ENCODE measurements at places on chromosomes 13 and 19.

GRCh38 chr13:25280396-25280795 lies 6.9 kb downstream of the MTMR6 start:
- H3K27me3 ChIP-seq, result no peaks in the 10 kb centered on the region
- H3K4me3 ChIP-seq, result no peak overlapping the region
- peaks cover 9% of the 10 kb centered on the region for H3K4me1 ChIP-seq
- no peaks in the 10 kb centered on the region for H3K36me3 ChIP-seq
- no peak overlapping the region for H3K27ac ChIP-seq
- no peak for DNase-seq

DNA sequence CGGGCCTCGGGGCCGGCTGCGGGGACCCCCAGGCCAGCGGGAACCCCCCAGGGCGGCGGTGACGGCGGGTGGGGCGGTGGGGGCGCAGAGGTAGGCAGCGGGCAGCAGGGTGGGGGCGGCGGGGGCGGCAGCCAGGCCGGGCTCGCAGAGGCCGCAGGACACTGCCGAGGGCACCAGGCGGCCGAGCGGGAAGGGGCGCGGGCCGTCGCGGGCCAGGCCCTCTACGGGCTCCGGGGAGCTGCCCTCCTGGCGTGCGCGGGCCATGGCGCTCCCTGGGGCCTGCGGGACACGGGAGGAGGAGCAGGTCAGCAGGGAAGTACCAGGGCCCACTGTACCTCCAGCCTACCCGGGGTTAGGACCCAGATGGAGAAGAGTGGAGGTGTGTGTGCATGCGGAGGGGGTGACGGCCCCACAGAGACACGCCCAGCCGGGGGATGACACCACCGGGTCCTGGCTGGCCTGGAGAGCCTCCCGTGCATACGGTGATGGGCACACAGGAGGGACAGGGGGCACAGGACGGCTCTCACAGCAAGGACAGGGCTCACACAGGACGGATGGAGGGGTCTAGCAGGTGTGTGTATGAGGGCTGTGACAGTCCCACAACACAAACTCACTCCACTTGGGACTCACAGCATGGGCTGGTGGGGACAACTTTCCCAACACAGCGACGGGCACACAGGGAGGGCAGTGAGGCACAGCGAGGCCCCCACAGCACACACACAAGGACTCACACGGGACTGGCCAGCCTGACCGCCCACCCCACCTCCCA lies 2.6 kb downstream of the BBC3 start:
- peaks cover 61% of the 10 kb centered on the region for H3K4me1 ChIP-seq
- H3K27me3 ChIP-seq, result no peaks in the 10 kb centered on the region
- no peaks in the 10 kb centered on the region for H3K36me3 ChIP-seq
- no peak overlapping the region for H3K4me3 ChIP-seq
- peak overlapping the region; percentile 97 for H3K27ac ChIP-seq
- DNase-seq, result peak; percentile 58

- no peaks in the 10 kb centered on the region for H3K4me1 ChIP-seq
- H3K27me3 ChIP-seq, result no peaks in the 10 kb centered on the region
- H3K4me3 ChIP-seq, result no peak overlapping the region
These were observed 19.0 kb upstream of the N4BP2L1 start for GRCh38 chr13:32446773-32447465.

GRCh38 chr19:39533003-39533512 lies 406 bp upstream of the EID2B start:
- no peaks in the 10 kb centered on the region for H3K36me3 ChIP-seq
- H3K4me3 ChIP-seq, result no peak overlapping the region
- no peaks in the 10 kb centered on the region for H3K27me3 ChIP-seq
- peaks cover 12% of the 10 kb centered on the region for H3K4me1 ChIP-seq
- H3K27ac ChIP-seq, result no peak overlapping the region
- DNase-seq, result no peak

DNA sequence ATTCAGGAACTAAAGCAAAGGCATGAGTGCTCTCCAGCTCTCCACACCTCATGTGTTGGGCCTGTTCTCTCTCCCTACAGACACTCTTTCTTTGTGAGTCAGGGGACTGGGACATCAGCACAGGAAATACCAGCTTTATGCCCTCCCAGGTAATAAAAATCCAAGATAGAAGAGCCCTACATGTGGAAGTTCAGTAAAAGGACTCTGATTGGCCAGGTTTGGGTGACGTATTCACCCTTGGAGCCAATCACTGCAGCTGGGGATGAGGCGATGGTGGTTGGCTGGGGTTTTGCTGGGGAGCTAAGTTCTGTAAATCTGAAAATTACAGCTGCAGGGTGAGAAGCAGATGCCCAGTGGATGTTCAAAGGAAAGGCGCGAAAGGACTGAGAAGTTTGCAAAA lies 32.5 kb downstream of the CCDC70 start:
- no peaks in the 10 kb centered on the region for H3K4me1 ChIP-seq
- H3K27ac ChIP-seq, result no peak overlapping the region
- DNase-seq, result no peak
- H3K36me3 ChIP-seq, result no peaks in the 10 kb centered on the region
- no peak overlapping the region for H3K4me3 ChIP-seq

DNA sequence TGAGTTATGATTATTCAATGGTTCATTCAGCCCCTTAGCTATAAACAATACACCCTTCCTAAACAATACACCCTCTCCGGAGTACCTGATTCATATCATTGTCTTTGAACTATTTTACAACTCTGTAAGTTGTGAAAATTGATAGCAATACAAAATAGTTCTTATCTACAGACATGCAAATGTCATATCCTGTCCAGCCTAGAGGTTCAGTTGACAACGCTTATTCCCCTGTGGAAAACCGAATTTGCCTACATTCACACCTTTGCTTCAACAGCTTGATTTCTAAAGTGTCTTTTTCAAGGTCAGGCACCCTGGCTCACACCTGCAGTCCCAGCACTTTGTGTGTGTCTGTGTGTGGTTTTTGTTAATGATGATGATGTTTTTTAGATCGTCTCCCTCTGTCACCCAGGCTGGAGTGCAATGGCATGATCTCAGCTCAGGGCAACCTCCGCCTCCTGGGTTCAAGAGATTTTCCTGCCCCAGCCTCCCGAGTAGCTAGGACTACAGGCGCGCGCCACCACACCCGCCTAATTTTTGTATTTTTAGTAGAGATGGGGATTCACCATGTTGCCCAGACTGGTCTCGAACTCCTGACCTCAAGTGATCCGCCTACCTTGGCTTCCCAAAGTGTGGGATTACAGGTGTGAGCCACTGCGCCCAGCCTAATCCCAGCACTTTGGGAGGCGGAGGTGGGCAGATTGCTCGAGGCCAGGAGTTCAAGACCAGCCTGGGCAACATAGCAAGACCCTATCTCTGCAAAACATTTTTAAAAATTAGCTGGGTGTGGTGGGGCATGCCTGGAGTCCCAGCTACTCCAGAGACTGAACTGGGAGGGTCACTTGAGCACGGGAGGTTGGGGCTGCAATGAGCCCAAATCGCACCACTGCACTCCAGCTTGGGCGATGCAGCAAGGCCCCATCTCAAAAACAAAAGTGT lies 9.6 kb downstream of the C19orf53 start:
- no peak overlapping the region for H3K27ac ChIP-seq
- peaks cover 13% of the 10 kb centered on the region for H3K4me1 ChIP-seq
- H3K27me3 ChIP-seq, result no peaks in the 10 kb centered on the region
- no peak overlapping the region for H3K4me3 ChIP-seq
- DNase-seq, result no peak

Data from body of pancreas (tissue), 4 donors.